ENCODE measurements at places on chromosomes 2 and 18. TPM values are rescaled to one million over a fixed set of nuclear protein-coding genes. Genes with fewer than 3 reads are reported as not detected.

Gene IGFBP2
- 1,528 TPM for total RNA-seq

Gene COL4A3
- total RNA-seq, result 2.1 TPM

Gene UGT1A8
- total RNA-seq, result not detected

Gene SKOR2
- total RNA-seq, result 0.18 TPM

Gene UGT1A10
- total RNA-seq, result not detected

Gene SIX2
- total RNA-seq, result not detected

- H3K4me3 ChIP-seq, result no peak overlapping the region
- H3K4me1 ChIP-seq, result no peaks in the 10 kb centered on the region
- H3K27ac ChIP-seq, result no peak overlapping the region
- no peaks in the 10 kb centered on the region for H3K27me3 ChIP-seq
Measured at GRCh38 chr18:22977847-22978701, 44.9 kb downstream of the RBBP8 start.

DNA sequence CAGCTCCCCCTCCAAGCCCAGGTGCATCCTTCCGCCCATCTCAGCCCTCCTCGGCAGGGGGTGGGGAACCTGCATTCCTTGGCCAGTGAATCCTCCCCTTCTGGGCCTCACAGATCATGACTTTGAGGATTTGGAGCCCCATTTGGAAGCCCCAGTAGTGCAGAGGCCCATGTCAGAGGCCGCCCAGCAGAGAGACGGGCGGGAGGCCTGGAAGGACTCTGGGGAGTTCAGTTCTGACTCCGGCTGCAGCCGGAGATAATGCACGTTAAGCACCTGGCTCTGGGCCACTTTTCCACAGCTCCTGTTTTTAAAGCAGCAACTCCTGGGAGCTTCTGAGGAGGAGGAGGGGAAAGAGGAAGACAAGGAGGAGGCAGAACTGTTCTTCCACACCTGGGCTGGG, 14.9 kb downstream of the ATOH8 start:
- no peak overlapping the region for H3K27ac ChIP-seq
- peak; percentile 77 for DNase-seq
- no peaks in the 10 kb centered on the region for H3K36me3 ChIP-seq
- H3K4me1 ChIP-seq, result peaks cover 18% of the 10 kb centered on the region
- peaks cover 6% of the 10 kb centered on the region for H3K27me3 ChIP-seq

DNA sequence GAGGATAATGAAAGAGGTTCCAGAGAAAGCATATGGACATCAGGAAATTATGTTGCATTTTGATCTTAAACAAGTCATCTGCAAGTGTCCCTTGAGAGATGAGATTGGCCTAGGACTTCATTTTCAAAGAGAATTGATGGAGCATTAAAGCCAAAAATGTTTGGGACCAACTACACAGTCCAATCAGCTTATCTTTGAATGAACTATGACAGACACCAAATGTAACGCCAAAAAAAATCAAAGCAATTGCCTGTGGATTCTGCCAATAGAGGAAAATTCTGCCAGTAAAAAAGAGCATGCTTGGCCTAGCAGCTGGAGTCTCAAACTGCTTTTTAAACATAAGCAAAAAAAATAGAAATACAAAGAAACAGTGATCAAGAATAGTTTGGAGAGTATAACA, 594.5 kb upstream of the CHAC2 start:
- H3K27me3 ChIP-seq, result no peaks in the 10 kb centered on the region
- no peak overlapping the region for H3K4me3 ChIP-seq
- no peaks in the 10 kb centered on the region for H3K4me1 ChIP-seq
- H3K27ac ChIP-seq, result no peak overlapping the region

DNA sequence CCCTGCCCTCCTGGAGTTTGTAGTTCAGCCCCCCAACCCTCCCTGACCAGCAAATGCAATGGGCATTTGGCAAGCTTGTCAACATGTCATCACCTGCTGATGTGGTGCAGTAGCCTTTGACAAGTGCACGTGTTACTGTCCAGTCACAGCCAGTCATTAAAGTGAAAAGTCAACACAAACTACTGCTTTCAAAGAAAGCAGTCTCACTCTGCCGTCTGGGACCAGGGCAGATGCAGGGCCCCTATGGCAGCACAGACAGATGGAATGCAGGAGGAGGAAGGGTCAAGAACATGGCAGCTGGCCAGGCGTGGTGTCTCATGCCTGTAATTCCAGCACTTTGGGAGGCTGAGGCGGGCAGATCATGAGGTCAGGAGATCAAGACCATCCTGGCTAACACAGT, 222.4 kb upstream of the OSR1 start:
- no peak overlapping the region for H3K27ac ChIP-seq
- no peak overlapping the region for H3K4me3 ChIP-seq
- H3K4me1 ChIP-seq, result no peaks in the 10 kb centered on the region
- H3K27me3 ChIP-seq, result no peaks in the 10 kb centered on the region
- no peaks in the 10 kb centered on the region for H3K36me3 ChIP-seq

DNA sequence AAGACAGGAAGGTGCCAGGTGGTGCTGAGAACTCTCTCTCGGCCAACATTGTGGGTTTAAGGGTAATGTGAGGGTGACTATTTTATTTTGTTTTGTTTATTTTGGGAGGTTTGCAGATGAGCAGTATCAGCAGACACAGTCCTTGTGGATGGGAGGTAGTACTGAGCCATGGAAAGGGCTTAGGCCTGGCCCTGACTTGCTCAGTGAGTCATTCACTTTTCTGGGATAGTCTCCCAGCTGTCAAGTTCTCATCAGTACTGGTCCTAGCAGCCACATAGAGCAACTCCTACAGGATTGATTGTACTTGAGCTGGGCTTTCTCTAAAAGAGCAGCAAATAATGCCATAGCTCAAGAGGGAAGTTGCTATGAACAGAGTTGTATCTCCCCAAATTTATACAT, 175.2 kb downstream of the LOXHD1 start:
- H3K27me3 ChIP-seq, result peaks cover 20% of the 10 kb centered on the region
- H3K36me3 ChIP-seq, result no peaks in the 10 kb centered on the region
- DNase-seq, result peak; percentile 35
- H3K4me3 ChIP-seq, result no peak overlapping the region

GRCh38 chr2:165060411-165060810, 105.1 kb upstream of the SLC38A11 start:
- H3K4me3 ChIP-seq, result no peak overlapping the region
- H3K4me1 ChIP-seq, result no peaks in the 10 kb centered on the region
- no peak overlapping the region for H3K27ac ChIP-seq
- no peaks in the 10 kb centered on the region for H3K36me3 ChIP-seq
- DNase-seq, result no peak
- no peaks in the 10 kb centered on the region for H3K27me3 ChIP-seq

DNA sequence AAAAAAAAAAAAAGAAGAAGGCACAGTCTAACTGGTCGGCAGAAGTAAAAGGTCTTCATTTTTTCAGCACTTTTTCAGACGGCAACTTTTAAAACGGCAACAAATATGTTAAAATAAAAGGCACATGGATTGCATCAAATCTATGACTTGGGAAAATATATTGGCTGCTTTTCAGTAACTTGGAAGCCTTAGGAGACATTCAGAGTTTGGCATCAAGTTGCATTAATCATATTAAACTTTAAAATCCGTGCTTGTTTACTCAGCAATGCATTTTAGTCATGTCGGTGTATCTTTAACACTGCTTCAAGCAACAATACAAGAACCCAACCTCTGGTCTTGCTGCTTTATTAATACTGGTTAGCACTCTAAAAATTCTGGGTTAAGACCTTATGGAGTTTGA, 111.1 kb downstream of the MEP1B start:
- DNase-seq, result no peak
- H3K4me1 ChIP-seq, result no peaks in the 10 kb centered on the region
- no peaks in the 10 kb centered on the region for H3K27me3 ChIP-seq
- no peak overlapping the region for H3K4me3 ChIP-seq
- no peak overlapping the region for H3K27ac ChIP-seq
- no peaks in the 10 kb centered on the region for H3K36me3 ChIP-seq

DNA sequence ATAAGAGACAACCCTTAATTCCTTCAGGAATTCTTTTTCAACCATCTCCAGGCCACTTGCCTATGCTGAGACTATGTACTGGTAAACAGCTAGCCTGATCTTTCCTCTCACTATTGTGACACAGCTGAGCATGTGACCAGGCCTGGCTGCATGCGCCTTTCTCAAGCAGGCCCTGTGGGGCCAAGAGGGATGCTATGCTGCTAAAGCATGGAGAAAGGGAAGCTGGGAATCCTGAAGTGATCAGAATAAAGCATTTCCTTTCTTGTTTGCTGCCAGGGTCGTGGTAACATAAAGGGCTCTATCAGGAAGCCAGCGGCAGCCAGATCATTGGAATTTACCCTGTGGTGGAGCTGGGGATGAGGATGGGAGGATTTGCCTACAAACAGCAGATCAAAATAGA, 29.8 kb upstream of the LCLAT1 start:
- peaks cover 6% of the 10 kb centered on the region for H3K4me1 ChIP-seq
- H3K4me3 ChIP-seq, result no peak overlapping the region
- H3K27ac ChIP-seq, result no peak overlapping the region
- H3K27me3 ChIP-seq, result no peaks in the 10 kb centered on the region

DNA sequence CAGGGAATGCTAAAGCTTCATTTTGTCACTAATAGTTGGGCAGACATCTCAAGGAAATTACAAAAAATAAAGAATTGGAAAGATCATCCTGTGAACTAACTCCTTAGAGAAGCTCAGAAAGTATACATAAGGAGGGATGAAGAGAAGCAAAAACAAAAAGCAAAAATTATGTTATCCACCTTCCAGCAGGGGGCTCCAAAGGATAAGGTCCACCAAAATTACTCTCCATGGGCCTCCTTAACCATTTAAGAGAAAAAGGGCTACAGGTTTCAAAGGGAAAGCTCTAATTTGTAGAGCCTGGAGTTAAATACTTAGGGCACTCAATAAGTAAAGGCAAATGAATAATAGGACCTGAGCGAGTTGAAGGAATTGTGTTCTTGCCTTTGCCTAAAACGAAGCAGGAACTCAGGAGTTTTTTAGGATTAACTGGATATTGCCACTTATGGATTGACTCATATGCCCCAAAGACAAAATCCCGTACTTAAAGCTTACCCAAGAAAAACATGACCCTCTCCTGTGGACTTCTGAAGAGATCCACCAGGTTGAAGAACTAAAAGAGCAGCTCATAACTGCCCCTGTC, 1167.9 kb downstream of the DSC3 start:
- no peaks in the 10 kb centered on the region for H3K4me1 ChIP-seq
- H3K27me3 ChIP-seq, result no peaks in the 10 kb centered on the region
- no peaks in the 10 kb centered on the region for H3K36me3 ChIP-seq
- no peak overlapping the region for H3K27ac ChIP-seq
- no peak overlapping the region for H3K4me3 ChIP-seq

DNA sequence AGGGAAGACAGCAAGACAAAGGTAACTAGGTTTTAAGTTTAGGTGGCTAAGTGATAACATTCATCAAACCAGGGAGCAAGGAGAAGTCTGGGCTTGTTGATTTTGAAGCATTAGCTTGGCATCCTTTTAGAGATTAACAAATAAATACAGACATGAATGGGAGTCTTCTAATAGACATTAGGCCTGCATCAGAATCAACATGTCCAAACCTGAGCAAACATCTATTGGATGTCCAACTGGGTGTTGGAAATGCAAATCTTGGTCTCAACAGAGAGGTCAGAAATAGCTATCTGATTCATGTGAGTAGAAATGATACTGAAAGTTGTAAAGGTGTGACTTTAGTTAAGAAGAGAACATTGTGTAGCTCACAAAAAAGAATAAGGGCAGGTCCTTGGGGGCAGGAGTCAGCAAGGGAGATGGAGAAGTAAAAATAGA, 85.5 kb upstream of the RND3 start:
- H3K4me3 ChIP-seq, result no peak overlapping the region
- no peak overlapping the region for H3K27ac ChIP-seq
- DNase-seq, result no peak
- H3K4me1 ChIP-seq, result peaks cover 6% of the 10 kb centered on the region

GRCh38 chr2:149080971-149081370, 42.5 kb downstream of the LYPD6B start:
- peaks cover 18% of the 10 kb centered on the region for H3K4me1 ChIP-seq
- H3K36me3 ChIP-seq, result no peaks in the 10 kb centered on the region
- H3K27me3 ChIP-seq, result peaks cover 29% of the 10 kb centered on the region
- peak; percentile 70 for DNase-seq

DNA sequence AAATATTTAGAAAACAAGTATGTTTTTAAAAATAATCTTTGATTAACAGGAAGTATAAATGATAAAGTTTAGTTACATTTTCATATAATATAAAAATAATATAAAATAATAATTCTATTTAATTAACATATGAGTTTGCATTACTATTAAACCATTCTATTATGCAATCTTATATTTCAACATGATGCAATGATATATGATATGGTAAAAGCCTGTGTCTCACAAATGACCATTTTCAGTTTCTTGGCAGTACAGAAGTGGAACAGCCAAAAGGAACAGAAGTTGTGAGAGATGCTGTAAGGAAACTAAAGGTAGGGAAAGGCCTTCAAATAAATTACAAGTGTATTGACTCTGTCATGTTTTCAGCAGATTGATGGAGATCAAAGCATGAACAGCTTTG, 230.8 kb downstream of the GULP1 start:
- H3K4me1 ChIP-seq, result no peaks in the 10 kb centered on the region
- H3K4me3 ChIP-seq, result no peak overlapping the region

GRCh38 chr18:9715978-9716774, 8.1 kb downstream of the RAB31 start:
- H3K4me1 ChIP-seq, result no peaks in the 10 kb centered on the region
- H3K27me3 ChIP-seq, result peaks cover 20% of the 10 kb centered on the region
- H3K36me3 ChIP-seq, result no peaks in the 10 kb centered on the region
- no peak overlapping the region for H3K27ac ChIP-seq
- DNase-seq, result no peak
